ENCODE measurements at places on chromosomes 11 and 22.

- no peak for DNase-seq
Measured at GRCh38 chr11:64790205-64791095, 12.1 kb upstream of the SF1 start.

DNA sequence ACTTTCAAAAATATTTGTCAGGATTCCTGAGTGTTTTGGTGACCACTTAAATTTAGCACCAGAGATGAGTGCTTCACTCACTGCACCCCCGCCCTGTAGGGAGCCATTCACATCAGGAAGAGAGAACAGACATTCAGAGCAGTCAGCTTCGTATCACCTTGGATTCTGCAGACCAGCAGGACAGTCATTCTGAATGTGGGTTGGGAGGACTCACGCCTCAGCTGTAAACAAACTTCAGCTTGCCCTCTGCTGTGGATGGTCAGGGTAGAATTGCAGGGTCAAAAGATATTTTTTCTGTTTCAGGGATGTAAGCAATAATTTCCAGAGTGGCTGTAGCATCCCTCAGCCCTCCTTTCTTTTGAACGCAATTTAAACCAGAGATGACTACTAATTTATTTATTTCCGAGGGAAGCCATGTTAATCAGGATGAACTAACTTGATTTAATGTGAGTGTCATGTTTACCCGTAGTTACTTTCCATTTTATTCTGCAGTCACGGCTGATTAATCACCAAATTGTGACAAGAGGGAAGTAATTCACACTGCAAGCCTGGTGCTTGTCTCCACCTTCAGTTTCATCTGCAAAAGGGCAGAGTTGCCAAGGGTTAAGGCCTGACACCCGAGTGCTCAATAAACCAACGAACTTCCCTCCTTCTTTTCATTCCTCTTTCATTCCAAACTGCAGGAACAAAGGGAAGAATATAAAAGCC is 174.2 kb upstream of the DDI1 start:
- no peak for DNase-seq

DNA sequence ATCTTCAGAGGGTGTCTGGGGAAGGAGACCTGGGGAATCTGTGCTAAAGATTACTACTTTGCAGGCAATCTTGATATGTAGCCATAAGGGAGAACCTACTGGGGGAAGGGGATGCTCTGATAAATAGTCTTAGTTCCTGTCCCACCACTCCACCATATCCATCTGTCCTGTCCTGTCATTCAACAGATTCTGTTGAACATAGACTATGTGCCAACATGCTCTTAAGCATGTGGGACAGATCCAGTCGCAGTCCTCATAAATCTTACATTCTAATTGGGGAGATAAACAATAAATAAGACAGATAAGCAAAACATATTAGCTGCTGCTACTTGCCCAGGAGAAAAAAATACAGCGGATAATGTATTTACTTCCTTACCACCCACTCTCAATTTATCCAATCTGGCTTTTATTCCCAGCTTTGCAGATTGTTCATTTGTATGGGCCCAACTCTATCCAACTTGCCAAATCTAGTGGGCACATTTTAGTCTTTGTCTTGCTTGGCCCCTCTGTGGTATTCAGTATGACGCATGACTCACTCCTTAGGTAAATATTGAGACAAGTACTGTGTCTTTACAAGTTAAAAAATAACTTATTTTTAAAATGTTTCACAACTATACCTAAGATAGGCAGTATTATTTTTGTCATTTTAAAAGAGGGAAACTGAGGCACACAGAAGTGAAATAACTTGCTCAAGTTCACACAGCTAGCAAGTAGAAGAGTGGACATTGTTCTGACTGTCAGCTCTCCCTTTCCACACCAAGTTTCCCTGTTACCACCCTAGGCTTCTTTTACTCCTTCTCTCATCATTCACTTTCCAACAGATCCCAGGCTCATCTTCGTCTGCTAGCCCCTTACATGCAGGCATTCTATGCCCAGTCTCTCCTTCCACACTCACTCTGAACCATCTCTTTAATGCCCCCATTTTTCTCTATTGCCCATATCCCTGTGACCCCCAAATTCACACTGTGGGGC is 133.6 kb upstream of the SESN3 start:
- no peak for DNase-seq

DNA sequence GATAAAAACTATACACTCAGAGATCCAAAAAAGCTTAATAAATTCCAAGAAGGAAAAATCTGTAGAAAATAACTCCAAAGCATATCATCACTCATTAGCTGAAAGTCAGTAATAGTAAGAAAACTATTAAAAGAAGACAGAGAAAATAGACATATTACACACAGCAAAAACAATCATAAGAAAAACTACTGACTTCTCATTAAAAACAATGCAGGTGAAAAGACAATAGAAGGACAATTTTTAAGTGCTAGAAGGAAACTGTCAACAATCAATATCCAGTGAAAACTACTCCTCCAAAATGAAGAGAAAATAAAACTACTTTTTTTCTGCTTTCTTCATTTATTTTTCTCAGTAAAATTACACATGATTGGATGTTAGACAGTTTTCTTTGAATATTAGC is 56.5 kb downstream of the BLID start:
- DNase-seq: no peak

DNA sequence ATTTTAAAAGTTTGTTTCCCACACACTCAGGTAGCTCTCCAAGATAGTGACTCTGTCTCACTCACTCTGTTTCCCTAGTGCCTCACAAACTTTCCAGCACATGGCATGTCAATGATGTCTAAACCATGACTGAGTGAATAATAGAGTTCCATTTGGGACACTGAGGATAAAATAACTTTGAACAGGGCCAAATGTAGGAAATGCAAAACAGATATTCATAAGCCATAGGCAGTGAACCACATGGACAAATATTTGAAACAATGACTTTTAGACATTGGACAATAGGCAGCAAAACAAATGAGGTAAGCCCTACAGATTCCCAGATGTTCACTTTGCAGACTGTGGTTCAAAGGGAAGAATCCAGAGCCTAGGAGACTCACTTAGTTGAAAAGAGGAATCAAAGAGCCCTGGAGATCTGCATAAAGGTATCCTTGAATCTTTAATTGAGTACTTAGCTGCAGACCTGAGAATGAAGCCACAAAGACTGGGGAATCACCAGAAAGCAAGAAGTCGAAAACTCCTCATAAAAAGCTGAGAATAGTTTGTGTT is 173.3 kb downstream of the FAM76B start:
- DNase-seq: no peak

DNA sequence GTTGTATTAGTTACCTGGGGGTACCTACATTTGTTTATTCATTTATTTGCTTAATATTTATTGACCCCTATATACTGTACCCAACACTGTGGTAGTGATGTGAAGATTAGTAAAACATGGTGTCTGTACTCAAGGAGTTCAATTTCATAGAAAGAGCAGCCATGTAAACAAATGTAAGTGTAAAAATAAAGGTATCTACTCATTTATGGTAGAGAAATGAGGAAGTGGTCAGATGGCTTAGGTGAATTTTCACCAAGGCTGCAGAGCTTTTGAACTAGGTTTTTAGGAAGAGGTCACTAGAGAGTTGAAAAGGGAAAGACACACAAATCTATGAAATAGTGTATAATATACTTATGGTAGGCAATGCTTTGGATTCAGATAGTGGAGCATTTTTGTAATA is 11.1 kb downstream of the CTR9 start:
- DNase-seq: no peak

DNA sequence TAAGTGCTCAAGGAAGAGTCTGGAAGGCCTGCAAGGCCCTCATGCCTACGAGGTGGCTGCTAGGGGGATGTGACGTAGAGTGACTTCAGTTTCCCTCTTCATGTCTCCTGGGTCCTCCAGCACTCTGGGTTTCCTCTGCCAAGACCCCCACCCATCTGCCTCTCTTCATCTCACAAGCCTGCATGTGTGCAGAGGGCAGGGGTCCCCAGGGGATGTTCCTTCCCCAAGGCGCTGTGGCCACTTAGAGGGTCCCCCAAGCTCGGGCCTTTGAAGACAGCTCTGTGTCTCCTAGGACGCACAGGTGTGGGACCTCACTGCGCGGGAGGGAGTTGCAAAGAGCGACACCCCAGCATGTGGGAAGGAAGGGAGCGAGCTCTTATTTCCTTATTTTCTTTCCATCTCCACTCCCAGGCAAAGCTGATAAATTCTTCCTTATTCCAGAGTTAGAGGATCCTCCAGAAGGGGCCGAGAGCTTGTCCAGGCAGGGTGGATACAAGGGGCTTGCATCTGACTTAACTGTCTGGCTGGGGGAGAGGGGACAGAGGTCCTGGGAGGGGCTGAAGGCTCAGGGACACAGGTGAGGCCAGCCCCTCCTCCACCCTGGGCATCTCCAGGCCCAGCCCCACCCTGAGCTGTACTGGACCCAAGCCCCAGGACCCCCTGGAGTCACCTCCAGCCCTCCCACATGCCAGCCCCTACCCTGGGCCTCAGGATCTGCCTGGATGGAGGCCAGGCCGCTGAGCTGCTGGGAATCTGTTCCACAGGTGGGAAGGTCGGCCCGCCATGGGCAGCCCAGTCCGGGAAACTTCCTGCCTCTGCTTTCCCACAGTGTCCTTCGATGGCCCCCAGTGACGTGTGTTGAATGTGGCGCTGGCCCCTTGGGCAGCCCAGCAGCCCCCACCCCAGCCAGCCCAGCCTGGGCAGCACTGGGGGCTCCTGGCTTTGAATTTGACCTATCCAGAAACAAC is 59.7 kb upstream of the KCNQ1OT1 start:
- no peak for DNase-seq

DNA sequence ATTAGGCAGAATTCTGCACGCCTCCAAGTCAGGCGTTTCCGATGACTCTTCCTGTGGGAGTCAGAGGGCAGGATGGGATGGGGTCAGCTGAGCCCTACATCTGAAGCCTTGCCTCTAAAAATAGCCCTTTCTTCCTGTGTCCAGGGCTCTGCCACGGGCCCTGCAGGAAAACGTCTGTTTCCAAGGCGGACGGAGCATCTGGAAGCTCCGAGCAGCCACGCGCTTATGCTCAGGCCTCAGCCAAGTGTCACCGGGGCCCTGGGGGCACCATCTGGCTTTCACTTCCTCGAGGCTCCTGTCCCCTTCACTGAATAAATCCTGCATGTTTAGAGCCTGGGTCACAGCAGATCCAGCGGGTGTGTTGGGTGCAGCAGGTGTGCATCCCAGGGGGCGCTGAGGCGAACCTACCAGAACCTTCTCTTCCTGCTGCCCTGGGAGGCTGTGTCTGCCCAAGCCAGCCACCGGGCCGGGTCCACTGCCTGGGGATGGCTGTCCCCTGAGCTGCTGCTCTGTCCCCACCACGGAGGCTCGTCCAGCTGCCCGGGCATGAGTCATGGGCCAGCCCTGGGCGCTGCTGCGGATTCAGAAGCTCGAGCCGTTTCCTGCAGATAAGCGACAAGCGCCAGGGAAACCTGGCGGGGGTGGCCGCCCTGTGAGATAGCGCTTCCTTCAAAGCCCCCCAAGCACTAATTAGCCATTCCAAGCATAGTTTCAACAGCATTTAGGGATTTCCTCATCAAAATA is 32.0 kb upstream of the LINC01488 start:
- no peak for DNase-seq

GRCh38 chr22:20572132-20572802 is 64.9 kb downstream of the MED15 start:
- DNase-seq: no peak

- DNase-seq: no peak
Measured at GRCh38 chr11:95426823-95427462, 195.9 kb upstream of the SESN3 start.

GRCh38 chr11:70175236-70175698 is 27.8 kb upstream of the FADD start:
- no peak for DNase-seq

DNA sequence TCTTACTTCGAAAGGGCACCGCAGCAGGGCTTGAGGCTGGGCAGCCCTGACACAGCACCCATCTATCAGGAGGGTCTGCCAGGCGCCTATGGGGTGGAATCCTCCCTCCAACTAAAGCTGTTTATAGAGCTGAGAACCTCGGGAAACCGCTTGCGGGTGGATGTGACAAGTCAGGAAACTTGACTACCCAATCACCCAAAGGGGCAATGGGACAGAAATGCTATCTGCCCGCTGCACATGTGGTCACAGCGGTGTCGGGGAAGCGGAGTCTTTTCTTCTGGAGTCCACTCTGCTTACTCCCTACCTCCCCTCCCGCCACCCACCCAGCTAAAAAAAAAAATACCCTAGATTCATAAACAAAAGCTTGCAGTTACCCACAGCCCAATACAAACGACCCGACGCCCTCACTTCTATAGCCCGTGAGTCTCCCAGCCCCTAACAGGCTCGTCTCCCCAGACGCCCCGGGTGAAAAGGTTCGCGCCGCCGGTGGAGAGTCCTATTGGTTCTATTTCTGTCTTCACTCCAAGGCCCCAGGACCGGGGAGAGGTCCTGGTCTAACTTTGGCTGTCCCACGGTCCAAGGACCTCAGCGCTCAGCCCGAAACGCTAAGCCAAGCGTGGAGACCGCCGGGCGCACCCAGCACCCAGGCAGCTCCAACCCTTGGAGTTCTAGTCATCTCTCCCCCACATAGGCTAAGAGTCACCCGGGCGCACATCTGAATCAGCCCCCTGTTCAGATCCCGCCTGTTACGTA is 1.4 kb downstream of the TRPC6 start:
- no peak for DNase-seq

DNA sequence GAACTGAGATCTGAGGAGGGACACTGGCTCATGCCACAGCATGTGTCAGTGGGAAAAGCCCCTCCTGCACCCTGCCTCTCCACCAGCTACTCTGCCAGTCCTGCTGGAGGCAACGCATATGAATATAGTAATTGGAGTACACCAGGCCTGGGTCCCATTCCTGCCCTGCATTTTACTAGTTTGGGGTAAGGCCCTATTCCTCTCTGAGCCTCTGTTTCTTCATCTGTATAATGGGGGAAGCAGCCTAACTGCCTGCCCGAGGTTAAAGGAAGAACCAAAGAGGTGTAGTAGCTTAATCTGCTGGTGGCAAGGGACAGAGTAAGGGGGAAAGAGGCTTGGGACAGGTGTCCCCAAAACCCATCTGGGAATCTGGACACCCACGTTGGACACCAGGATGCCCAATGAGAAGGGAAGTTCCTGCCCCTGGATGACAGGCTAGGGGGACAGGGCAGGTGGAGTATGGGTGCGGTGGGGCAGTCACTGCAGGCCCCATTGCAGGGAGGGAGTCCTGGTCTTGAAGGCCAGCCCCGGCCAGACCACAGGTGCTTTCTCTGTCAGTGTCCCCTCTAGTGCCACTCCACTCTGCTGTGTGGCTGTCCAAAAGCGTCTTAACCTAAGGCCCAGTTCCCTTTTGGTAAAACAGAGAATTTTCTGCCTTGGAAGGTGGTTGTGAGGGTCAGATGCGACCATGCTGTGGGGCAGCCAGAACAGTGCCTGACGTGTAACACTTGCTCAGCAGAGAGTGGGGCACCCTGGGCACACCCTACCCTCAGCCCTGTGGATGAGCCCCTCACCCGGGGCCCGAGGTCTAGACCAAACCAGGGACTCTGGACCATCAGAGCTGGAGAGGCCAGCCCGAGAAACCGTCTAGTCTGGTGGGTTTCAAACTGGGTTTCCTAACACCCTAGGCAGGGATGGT is 11.5 kb downstream of the TSKU start:
- DNase-seq: no peak

- no peak for DNase-seq
Measured at GRCh38 chr11:128835741-128836430, 31.2 kb downstream of the KCNJ1 start.

- DNase-seq: no peak
Measured at GRCh38 chr11:132147464-132147863, 777.0 kb downstream of the NTM start.
